ENCODE measurements at places on chromosomes 1 and 21.

GRCh38 chr1:59409986-59410385, 113.1 kb downstream of the FGGY start:
- no peak for DNase-seq

- no peak for DNase-seq
Measured at GRCh38 chr21:19908390-19908789, 1089.8 kb upstream of the NCAM2 start.

GRCh38 chr1:42263019-42263418, 72.0 kb downstream of the FOXJ3 start:
- DNase-seq = no peak

DNA sequence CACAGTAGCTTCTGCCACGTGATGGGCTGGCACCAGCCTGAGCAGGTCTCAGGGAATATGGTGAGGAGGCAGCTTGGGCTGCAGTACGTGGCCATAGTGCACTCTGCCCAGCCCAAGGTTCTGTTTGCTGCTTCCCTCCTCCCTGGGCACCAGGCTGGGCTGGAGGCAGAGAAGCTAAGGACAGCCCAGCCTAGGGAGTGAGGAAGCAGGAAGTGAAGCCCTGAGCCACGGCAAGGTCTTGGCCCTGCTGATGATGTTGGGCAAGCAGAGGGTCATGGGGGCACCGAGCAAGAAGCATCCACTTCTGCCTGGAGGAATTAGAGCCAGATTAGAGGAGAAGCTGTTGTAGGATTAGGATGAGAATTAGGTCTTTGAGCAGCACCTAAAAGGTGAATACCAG, 326.7 kb upstream of the VAMP3 start:
- no peak for DNase-seq

DNA sequence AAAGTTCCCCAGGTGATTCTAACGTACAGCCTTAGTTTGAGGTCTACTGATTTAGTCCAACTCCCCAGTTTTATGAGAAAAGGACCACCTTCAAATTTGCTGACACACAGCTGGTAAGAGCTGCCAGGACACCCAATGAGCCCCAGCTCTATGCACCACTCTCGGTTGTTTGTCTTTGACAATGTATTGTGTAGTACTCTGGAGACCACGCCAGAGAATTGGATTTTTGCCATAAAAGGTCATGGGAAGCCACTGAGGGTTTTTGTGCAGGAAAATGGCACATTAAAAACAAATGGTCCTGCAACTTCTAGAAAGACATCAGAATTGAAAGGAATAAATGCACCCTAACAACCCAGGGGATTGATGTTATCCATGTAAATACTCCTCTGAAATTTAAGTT, 7.1 kb upstream of the IER5 start:
- DNase-seq = no peak
